ENCODE measurements at places on chromosomes 6 and 20.

- DNase-seq, result no peak
Measured at GRCh38 chr6:168609026-168609685, 168.2 kb downstream of the SMOC2 start.

GRCh38 chr6:24223115-24223919, 97.3 kb downstream of the NRSN1 start:
- DNase-seq, result no peak

- no peak for DNase-seq
Measured at GRCh38 chr6:68007717-68008116, 627.4 kb upstream of the ADGRB3 start.

DNA sequence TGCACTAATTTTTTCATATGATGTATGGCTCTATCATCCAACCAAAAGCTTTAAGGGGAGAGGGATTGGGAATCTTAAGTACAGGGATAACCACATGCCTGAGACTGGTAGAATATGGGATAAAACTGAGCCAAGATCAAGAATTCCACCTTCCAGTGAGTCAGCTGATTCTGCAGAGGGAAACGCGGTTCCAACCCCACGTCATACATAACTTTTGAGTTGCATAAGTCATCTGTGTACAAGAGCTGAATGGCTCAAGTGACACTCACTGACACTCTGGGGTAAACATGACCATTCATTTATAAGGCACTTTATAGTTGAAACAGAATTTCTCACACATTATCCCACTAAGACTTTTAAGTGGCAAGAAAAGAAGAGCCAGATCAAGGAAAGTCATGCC, 16.4 kb downstream of the TRIM27 start:
- no peak for DNase-seq

DNA sequence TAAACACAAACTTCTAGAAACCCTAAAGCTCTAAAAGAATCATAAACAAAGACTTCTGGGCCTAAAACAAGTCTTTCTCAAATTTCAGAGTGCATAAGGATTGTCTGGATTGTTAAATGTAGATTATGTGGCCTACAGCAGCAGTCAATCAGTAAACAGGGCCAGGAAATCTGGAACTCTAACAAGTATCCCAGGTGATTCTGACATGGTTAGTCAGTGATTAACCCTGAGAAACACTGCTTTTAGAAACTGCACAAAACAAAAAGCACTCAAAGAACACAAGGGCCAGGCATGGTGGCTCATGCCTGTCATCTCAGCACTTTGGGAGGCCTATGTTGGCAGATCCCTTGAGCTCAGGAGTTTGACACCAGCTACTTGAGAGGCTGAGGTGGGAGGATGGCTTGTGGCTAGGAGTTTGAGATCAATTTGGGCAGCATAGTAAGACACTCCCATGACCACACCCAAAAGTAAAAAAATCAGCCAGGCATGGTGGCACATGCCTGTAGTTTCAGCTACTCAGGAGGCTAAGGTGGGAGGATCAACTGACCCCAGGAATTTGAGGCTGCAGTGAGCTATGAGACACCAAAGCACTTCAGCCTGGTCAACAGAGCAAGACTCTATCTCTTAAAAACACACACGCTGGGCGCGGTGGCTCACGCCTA, 5.9 kb downstream of the MED20 start:
- no peak for DNase-seq

GRCh38 chr6:33826537-33826936, 22.7 kb upstream of the MLN start:
- no peak for DNase-seq

DNA sequence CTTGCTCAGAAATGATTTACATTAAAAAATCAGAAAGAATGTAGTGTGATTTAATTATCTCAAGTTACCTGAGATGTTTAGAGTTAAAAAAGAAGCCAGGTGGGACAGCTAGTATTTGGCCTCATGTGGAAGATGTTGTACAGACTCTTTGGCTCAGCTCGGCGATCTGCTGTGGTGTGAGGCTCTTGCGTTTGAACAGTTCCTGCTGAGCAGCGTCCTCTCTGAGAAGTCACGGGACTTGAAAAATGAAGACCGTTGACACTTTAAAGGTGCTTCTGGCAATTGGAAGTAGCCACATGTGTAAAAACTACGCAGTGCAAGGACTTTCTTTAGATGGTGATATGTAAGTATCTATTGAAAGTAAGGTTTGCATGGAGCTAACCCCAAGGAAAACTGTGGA, 169.0 kb downstream of the BACH2 start:
- DNase-seq, result no peak

- peak; percentile 75 for DNase-seq
Measured at GRCh38 chr6:27312146-27312949, at the start of gene POM121L2. Gene POM121L2 (minus strand): TSS chr6:27312273. CDS start chr6:27312170, 103 bp downstream.

GRCh38 chr6:135600931-135601330, 103.4 kb upstream of the AHI1 start:
- DNase-seq, result no peak

DNA sequence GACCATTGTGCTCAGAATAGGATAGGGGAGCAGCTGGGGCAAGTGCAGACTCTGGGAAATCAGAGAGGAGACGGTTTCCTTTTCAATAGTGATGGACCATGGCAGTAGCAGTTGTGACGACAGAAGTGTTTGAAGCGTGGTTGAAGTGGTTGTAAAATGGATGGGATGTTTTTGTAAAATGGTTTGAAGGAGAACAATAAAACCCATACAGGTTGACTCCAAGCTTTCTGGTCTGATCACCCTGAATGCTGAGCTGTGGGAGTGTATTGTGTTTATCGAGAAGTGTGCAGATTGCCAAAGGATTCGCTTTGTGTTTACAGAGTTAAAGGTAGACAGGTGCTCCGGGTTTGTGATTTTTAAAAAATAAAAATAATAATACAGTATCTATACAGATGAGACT, 255.2 kb upstream of the SULF2 start:
- DNase-seq, result no peak

- DNase-seq, result no peak
Measured at GRCh38 chr6:170463101-170463721, 89.9 kb downstream of the PSMB1 start.

Data from stimulated activated CD8-positive, alpha-beta memory T cell treated with anti-CD3 and anti-CD28 coated beads, Interleukin-4, amount 100 ng/mL, for 48 hours (primary cell).